Keratinocyte (primary cell): ENCODE measurements at places on chromosomes 6 and 20. TPM values are rescaled to one million over a fixed set of nuclear protein-coding genes. Genes with fewer than 3 reads are reported as not detected.
A peak's percentile ranks its signal among the peaks of the same experiment; 100 is the strongest.

GRCh38 chr6:155158030-155158843, 105.6 kb upstream of the CLDN20 start:
- H3K4me1 ChIP-seq: peaks cover 25% of the 10 kb centered on the region
- DNase-seq: no peak
- H3K27ac ChIP-seq: no peak overlapping the region

GRCh38 chr6:14509120-14509519, 391.5 kb downstream of the CD83 start:
- H3K27me3 ChIP-seq: no peaks in the 10 kb centered on the region
- H3K27ac ChIP-seq: no peak overlapping the region
- DNase-seq: no peak
- no peaks in the 10 kb centered on the region for H3K36me3 ChIP-seq
- H3K4me3 ChIP-seq: no peak overlapping the region
- H3K4me1 ChIP-seq: peaks cover 4% of the 10 kb centered on the region

Gene KCNQ5
- polyA plus RNA-seq: 2.6 to 3.5 TPM (median 3.4 TPM) in 3 replicates

DNA sequence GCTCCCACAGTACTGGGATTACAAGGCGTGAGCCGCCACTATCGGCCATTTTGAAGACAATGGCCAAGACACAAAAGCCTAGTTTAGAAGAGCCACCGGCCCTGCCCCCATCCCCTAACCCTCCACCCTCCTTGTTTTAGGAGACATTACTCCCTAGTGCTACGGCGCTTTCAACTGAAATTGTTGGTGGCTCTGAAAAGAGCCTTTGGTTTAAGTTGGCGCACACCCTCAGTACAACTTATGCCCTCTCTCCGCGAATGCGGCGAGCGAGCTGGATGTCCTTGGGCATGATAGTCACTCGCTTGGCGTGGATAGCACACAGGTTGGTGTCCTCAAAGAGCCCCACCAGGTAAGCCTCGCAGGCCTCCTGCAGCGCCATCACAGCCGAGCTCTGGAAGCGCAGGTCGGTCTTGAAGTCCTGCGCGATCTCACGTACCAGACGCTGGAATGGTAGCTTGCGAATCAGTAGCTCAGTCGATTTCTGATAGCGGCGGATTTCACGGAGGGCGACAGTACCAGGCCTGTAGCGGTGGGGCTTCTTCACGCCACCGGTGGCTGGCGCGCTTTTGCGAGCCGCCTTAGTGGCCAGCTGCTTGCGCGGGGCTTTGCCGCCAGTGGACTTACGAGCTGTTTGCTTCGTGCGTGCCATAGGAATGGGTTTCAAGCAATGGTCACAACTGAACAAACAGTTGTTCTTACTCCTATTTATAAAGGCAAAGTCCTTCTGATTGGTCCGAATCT, 114.9 kb upstream of the BTN3A2 start:
- H3K27ac ChIP-seq: peak overlapping the region; percentile 65
- no peaks in the 10 kb centered on the region for H3K27me3 ChIP-seq
- H3K36me3 ChIP-seq: no peaks in the 10 kb centered on the region
- H3K4me3 ChIP-seq: peak overlapping the region; percentile 70
- H3K4me1 ChIP-seq: peaks cover 9% of the 10 kb centered on the region

- no peak for DNase-seq
- H3K4me3 ChIP-seq: no peak overlapping the region
- no peaks in the 10 kb centered on the region for H3K4me1 ChIP-seq
- H3K27me3 ChIP-seq: no peaks in the 10 kb centered on the region
- H3K27ac ChIP-seq: no peak overlapping the region
These were observed 73.4 kb upstream of the TAB2 start for GRCh38 chr6:149244105-149244504.

Gene MAN1A1
- polyA plus RNA-seq: 11.3 to 20.2 TPM (median 14.6 TPM) in 3 replicates

Gene NKAIN4
- polyA plus RNA-seq: not detected in 3 replicates

Gene CPNE5
- polyA plus RNA-seq: 0.02 to 0.09 TPM (median 0.05 TPM) in 3 replicates

Gene PRIM2
- 6.0 to 12.8 TPM (median 10.0 TPM) in 3 replicates for polyA plus RNA-seq

DNA sequence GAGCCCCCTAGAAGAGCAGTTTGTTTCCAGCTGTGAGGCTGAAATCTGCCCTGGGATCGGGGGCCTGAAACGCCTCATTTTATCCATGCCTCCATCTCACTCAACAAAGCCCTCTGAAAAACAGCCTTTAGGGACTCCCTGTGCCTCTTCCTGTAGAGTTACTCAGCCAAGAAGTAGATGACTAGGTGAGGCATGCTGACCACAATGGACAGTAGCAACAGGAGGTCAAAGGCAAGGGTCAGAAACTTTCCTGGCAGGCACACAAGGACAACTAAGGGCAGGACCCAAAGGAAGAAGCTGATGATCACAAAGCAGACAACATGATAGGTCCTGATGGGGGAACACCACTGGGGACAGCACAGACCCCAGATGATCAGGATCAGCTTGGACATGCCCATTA, 12.8 kb downstream of the MAS1L start:
- no peaks in the 10 kb centered on the region for H3K36me3 ChIP-seq
- H3K27ac ChIP-seq: no peak overlapping the region
- no peaks in the 10 kb centered on the region for H3K4me1 ChIP-seq
- H3K4me3 ChIP-seq: no peak overlapping the region

- H3K4me1 ChIP-seq: peaks cover 20% of the 10 kb centered on the region
- peak overlapping the region; percentile 79 for H3K4me3 ChIP-seq
- H3K36me3 ChIP-seq: peaks cover 38% of the 10 kb centered on the region
- no peaks in the 10 kb centered on the region for H3K27me3 ChIP-seq
- H3K27ac ChIP-seq: peak overlapping the region; percentile 79
These were observed 728 bp downstream of the PSMA7 start for GRCh38 chr20:62142252-62143080.

DNA sequence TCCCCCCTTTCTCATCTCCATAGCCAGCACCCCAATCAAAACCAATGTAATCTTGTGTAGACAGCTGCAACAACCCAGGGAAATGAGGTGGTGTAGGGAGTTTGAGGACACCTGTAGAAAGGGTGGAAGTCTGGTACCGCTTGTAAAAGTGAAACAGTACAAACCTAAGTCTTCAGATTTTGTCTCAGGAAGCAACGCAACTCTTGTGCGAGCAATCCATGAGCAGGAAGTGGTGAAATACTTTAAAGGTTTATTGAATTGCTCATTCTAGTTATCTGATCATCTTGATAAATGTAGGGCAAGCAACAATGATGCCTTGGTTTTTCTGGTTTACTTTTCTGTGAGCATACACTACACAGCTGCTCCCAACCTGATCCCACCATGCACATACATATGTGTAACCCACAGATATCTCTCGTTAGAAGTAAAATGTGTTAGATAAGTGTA, 71.1 kb upstream of the THEMIS start:
- H3K4me1 ChIP-seq: peaks cover 38% of the 10 kb centered on the region
- H3K4me3 ChIP-seq: peak overlapping the region; percentile 1
- H3K27me3 ChIP-seq: no peaks in the 10 kb centered on the region
- H3K27ac ChIP-seq: peak overlapping the region; percentile 68
- DNase-seq: peak; percentile 4

Gene VGLL2
- not detected in 3 replicates for polyA plus RNA-seq

Gene SASH1
- 4.4 to 6.0 TPM (median 4.4 TPM) in 3 replicates for polyA plus RNA-seq
